GM23248 (cell line): ENCODE measurements at places on chromosomes 2 and 18. TPM values are rescaled to one million over a fixed set of nuclear protein-coding genes. Genes with fewer than 3 reads are reported as not detected.

GRCh38 chr2:95700519-95700918, 108.7 kb downstream of the TRIM43 start:
- H3K27ac ChIP-seq, result no peak overlapping the region
- H3K27me3 ChIP-seq, result no peaks in the 10 kb centered on the region; the same call in 1 of the 2 replicates
- peaks cover 13% of the 10 kb centered on the region for H3K4me1 ChIP-seq
- DNase-seq, result no peak
- H3K4me3 ChIP-seq, result no peak overlapping the region

SP5 gene
- not detected in 2 replicates for polyA plus RNA-seq

GRCh38 chr2:69132960-69133590, 120.1 kb downstream of the ANTXR1 start:
- H3K27me3 ChIP-seq, result no peaks in the 10 kb centered on the region
- no peak overlapping the region for H3K27ac ChIP-seq
- peaks cover 20% of the 10 kb centered on the region for H3K4me1 ChIP-seq
- H3K4me3 ChIP-seq, result no peak overlapping the region
- H3K36me3 ChIP-seq, result peaks cover 31% of the 10 kb centered on the region
- DNase-seq, result peak; percentile 26

GRCh38 chr2:156589381-156590079, 153.4 kb downstream of the GPD2 start:
- peaks cover 3% of the 10 kb centered on the region for H3K4me1 ChIP-seq
- no peaks in the 10 kb centered on the region for H3K27me3 ChIP-seq
- 0 out of 2 replicates have a peak overlapping the region, but pooled peaks have one; percentile 20 for H3K4me3 ChIP-seq
- no peaks in the 10 kb centered on the region for H3K36me3 ChIP-seq

- no peaks in the 10 kb centered on the region for H3K4me1 ChIP-seq
- DNase-seq, result no peak
- no peaks in the 10 kb centered on the region for H3K36me3 ChIP-seq
- no peak overlapping the region for H3K27ac ChIP-seq
Measured at GRCh38 chr2:106184857-106185256, 9.2 kb downstream of the UXS1 start.

DNA sequence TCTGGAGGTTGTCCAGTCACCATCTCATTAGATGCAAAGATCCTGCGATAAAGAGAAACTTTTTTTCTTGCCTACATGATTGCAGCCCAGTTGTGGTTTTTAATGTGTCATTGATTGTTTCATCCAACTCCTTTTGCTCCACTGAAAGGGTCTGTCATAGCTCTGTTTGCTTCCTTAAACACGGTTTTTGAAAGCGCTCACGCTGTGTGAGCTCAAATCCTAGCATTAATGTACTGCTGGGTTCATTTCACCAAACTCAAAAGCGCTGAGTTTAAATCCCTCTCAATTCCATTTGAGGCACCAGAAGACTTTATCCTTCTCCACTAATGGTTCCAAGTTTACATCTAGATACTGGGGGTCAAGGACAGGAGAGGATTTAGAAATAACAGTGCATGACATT, 53.6 kb downstream of the CDK15 start:
- no peaks in the 10 kb centered on the region for H3K27me3 ChIP-seq
- H3K36me3 ChIP-seq, result no peaks in the 10 kb centered on the region
- peak; percentile 38 for DNase-seq

DNA sequence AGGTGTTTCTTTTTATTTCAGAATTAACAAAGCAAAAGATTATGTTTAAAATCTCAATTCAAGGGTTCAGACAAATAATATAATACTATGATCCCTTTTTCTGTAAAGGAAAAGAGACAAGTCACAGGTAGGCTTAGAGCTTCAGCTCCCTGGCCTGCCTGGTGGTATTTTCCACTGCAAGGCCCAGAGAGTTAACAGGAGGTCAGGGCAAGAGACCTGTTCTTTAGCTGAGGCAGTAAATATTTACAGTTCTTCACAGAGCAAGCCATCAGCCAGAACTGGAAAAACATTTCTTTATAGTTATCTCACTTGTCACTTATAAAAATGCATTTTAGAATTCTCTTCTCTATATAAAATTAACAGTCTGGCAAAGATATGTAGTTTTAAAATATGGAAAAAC, 70.1 kb downstream of the EPG5 start:
- H3K27me3 ChIP-seq, result no peaks in the 10 kb centered on the region
- H3K4me3 ChIP-seq, result no peak overlapping the region
- H3K4me1 ChIP-seq, result no peaks in the 10 kb centered on the region
- H3K27ac ChIP-seq, result no peak overlapping the region

DNA sequence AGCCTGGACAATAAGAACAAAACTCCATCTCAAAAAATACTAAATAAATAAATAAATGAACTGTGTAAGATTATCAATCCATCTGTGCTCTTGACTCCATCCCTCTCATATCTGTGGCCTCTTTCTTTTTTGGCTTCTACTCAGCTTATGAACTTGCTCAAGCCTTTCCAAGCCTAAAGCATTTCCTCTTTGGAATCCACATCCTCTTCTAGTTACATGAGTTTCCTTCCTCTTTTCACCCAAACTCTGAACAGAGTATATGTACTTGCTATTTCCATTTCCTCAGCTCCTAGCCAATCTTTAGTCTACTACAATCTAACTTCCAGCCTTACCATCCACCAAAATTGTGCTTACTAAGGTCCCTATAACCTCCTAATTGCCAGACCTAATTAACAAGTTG, 2.5 kb upstream of the DNAJC10 start:
- H3K4me1 ChIP-seq, result peaks cover 21% of the 10 kb centered on the region
- H3K4me3 ChIP-seq, result no peak overlapping the region
- H3K36me3 ChIP-seq, result no peaks in the 10 kb centered on the region
- H3K27me3 ChIP-seq, result no peaks in the 10 kb centered on the region
- DNase-seq, result no peak

- peaks cover 17% of the 10 kb centered on the region for H3K4me1 ChIP-seq
- peak within 1 kb of the TSS; percentile 80 for H3K27ac ChIP-seq
- no peaks in the 10 kb centered on the region for H3K36me3 ChIP-seq
- H3K4me3 ChIP-seq, result peak within 1 kb of the TSS; percentile 81
Measured at GRCh38 chr18:7566567-7567473, at the start of gene PTPRM. PTPRM (plus strand) TSS chr18:7567316; CDS start chr18:7567819, 503 bp downstream.

SCN7A gene
- polyA plus RNA-seq, result not detected in 2 replicates
